ENCODE measurements at places on chromosomes 1 and 21.

- no peak for DNase-seq
Measured at GRCh38 chr21:44304011-44304616, 4.3 kb downstream of the PFKL start.

DNA sequence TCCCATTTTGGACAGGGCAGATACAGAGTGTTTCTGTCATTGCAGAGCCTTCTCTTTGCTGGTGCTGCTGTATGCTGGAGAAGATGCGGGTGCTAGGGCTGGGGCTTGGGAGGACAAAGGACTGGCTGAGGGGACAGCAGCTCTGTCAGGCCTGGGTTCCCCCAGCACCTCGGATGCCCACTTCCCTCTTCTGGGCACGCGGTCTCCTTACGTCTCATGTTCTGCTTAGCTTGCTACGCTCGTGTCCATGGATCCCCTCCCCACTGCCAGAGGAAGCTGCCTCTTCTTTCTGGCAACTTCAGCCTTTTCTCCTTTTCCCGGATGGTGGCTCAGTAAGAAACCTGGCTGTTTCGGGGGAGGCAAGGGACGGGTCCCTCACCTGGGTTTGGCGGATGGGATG is 75.7 kb downstream of the ARHGEF10L start:
- no peak for DNase-seq

GRCh38 chr1:31065310-31066217 is at the start of gene PUM1:
Gene PUM1, minus strand, starts transcription at chr1:31065717. Its CDS starts 6,151 bp downstream, at chr1:31059566.
- DNase-seq: peak; percentile 87

DNA sequence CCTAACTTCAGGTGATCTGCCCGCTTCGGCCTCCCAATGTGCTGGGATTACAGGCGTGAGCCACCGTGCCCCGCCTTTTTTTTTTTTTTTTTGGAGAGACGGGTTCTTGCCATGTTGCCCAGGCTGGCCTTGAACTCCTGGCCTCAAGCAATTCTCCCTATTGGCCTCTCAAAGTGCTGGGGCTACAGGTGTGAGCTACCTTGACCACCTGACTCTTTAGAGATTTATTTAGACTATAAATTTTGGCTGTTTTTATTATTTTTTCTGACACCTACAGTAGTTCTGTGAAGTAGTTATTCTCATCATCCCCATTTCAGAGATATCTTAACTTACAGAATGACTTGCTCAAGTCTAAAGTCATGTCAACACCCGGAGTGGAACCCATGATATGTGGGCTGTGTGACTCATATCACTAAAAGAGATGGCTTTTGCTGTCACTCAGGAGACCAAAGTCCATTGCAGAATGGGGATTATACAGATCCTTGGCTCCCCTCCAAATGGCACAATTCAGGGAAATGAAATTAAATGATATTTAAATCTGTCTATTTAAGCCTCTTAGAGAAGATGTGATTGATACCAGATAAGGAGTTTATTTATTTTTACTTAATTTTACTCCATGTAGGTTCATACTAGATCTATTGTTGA is 93.2 kb downstream of the CTH start:
- DNase-seq: no peak

GRCh38 chr1:220747437-220748088 is 559 bp upstream of the MTARC2 start:
- no peak for DNase-seq

GRCh38 chr1:219782311-219782710 is 146.0 kb downstream of the SLC30A10 start:
- no peak for DNase-seq

DNA sequence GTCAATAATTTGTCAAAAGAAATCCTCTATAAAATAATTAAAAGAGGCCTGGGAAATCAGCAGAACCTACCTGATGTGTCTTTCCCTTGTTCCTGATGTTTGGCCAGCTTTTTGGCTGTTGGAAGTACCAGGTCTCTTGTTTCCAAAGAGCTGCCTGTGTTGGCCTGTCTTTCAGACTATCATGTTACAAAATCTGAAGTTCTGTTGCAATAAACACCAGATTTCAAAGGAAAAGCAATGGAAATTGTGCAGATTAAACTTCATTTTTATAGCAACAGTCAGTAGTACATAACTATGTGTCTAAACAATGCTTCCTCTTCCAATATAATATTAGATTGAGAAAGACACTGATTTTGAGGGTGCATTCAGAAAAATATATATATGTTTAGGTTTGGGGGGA is 647.2 kb upstream of the CXADR start:
- no peak for DNase-seq

DNA sequence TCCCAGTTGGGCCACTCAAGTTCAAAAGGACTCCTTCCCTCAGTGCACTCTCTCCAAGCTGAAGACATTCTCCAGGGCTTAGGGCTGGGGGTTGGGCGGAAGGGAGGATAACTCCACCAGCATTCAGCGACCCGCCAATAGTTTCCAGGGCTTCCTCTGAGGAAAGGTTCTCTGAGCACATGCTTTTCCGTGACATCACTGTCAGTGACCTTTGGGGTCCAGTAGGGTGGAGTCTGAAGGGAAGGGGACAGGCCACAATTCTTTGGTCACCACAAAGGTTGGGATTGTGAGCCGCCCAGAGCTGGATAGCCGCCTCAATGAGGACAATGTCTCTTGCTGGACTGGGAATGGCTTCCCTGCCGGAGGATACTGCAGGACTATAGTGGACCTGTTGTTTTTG is 22.8 kb upstream of the RXRG start:
- DNase-seq: no peak

GRCh38 chr1:87226341-87226760 is 102.3 kb upstream of the LMO4 start:
- DNase-seq: peak; percentile 10

DNA sequence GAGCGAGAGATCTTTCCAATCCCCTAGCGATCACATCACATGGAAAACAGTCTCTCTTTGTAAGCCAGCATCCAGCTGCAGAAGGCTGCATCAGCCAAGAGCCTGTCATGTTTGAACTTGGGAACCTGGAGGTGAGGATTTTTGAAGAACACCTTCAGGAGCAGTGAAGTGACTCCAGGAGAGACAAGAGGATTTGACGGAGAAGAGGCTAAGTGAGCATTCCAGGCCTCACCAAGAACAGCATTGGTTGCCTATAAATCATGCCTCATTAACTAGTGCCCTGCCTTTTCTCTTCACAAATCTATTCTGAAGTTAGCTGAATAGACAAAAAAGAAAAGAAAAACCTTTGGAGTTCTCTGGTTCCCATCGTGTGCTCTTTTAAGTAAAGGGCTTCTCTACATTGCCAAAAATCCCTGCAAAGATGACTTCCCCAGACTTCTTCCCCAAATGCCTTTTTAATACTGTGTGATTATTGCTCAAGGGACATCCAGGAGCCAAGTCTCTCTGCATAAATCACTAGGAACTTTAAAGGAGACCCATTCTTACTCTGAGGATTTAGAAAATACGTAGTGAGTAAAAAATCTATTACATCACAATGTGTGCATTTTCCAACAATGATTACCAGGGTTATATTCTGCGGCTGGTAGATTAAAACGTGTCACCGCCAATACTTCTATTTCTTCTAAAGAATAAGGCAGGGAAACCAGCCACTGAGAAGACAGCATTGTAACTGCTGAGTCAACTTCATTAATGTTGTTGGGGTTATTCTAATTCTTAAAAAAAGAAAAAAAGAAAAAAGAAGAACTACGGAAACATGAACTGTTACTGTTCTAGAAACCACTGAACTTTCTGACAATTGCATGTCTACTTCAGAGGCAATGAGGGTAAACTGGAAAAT is 95.2 kb downstream of the KIF14 start:
- no peak for DNase-seq

- DNase-seq: peak; percentile 78
Measured at GRCh38 chr1:31714442-31715086, 10.7 kb upstream of the COL16A1 start.

DNA sequence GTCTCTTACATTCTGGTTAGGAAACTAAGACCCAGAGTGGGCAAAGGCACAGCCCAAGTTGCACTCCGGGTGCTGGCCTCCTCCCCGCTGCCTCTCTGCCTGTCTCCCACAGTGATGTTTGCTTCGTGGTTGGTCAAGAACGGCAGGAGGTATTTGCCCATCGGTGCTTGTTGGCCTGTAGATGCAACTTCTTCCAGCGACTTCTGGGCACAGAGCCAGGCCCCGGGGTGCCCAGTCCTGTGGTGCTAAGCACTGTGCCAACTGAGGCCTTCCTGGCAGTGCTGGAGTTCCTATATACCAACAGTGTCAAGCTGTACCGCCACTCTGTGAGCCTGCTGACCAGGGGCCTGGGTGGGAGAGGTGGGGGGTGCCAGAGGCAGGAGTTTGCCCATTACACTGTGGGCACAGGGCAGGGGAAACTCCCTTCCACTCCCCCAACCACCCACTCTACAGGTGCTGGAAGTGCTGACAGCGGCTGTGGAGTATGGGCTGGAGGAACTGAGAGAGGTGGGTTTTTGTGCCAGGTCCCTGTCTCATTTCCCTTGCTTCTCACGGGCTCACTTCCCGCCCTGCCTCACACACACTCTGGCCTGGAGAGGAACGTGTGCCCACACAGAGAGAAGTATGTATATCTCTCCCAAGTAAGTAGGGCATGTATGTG is 1.9 kb downstream of the BTBD19 start:
- no peak for DNase-seq

DNA sequence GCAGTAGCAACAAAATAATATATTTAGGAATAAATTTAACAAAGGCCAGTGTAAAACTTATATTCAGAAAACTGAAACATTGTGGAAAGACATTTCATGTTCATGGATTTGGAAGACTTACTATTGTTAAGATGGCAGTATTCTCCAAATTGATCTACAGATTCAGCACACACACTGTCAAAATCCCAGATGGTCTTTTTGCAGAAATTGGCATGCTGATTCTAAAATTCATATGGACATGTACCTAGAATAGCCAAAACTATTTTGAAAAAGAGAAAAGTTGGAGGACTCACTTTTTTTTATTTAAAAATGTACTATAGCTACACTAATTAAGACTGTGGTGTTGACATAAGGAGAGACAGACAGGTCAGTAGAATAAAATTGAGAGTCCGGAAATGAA is 32.0 kb upstream of the SH3D21 start:
- DNase-seq: no peak

DNA sequence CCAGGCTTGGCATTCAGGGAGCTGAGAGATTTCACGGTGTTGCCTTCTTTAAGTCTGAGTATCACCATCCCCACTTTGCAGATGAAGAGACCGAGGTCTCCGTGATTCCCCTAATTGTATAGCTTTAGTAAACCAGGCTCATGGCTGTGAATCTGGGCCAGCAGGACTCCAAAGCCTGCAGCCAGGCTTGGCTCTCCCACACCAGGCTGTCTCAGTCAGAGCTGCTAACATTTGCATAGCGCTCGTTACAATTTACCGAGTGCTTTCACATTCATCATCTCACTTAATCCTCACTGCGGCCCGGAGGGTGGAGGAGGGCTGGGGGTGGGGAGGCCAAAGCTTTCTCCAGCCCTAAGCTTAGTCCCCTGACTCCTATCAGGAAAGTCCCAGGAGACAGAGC is 11.7 kb downstream of the C1orf94 start:
- no peak for DNase-seq

DNA sequence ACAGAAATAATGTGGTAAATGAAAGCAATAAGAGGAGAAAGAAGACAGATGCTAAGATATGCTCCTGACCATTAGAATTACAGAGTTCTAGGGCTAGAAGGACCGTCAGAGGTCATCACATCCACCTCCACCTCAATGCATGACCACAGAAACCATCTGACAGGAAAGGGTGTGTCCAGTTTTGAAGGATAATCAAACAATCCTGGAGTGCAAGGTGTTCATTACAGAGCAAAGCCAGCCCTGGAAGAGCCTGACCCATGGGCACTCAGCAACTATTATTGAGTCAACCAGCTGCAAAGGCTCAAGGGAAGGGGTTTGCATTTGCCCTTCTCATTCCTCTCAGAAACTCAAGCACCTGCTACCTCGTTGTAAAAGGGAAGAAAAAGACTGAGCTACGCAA is 46.4 kb downstream of the TOR1AIP2 start:
- no peak for DNase-seq

DNA sequence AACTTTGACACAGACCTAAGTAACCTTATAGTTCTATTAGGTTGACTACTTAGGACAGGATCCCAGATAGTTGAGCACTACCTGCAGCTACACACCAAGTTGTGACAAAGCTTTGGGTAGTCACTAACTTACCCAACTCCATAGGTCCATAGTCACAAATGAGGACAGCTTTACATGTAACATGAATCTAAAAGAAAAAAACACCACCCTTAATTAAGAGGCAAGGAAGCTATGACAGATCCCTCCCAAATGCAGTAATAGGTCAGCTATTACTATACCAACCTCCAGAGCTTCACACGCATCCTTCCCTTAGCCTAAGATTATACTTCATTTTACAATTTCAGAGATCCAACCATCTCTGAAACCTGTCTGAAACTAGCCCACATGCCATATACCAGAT is 12.7 kb upstream of the RAB42 start:
- DNase-seq: no peak

GRCh38 chr1:40824591-40825434 is 37.4 kb downstream of the CITED4 start:
- no peak for DNase-seq

GRCh38 chr1:221188458-221188857 is 309.2 kb downstream of the HLX start:
- no peak for DNase-seq

DNA sequence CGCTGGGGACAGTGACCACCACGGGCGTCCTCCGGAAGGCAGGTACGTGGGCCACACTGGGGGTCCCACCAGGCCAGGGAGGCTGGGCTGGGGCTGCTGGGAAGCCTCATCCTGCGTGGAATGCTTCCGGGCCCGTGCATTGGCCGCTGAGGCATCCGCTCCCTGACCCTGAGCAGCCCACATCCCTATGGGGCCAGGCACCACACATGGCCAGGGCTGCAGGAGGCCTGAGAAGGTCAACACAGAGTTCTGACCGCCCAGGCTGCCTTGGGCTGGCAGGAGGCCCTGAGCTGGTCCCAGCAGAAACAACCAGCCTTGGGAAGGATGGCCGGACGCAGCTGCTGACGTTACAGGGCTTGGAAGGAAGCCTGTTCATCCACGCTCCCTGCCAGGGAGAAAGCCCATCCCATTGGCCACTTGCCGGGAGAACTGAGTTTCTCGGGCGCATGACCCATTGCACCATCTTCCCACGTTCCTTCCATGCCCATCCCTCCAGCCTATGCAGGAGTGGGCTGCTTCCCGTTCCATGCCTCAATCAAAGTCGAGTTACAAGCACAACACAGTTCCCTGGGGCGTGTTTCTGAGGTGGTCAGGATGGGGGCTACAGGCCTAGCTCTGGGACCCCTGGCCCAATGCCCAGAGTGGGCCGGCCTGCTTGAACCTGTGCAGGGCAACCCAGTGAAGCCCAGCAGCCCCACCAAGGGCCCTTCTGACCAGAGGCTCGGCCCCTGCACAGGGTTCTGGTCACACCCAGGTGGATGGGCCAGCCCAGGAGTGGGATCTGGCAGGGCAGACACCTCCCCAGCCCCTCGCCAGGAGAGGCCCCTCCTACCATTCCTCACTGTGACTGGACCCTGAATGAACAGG is 31.7 kb downstream of the TRIM11 start:
- DNase-seq: no peak
